RPMI8226 (cell line): ENCODE measurements at places on chromosomes 16 and 17.

DNA sequence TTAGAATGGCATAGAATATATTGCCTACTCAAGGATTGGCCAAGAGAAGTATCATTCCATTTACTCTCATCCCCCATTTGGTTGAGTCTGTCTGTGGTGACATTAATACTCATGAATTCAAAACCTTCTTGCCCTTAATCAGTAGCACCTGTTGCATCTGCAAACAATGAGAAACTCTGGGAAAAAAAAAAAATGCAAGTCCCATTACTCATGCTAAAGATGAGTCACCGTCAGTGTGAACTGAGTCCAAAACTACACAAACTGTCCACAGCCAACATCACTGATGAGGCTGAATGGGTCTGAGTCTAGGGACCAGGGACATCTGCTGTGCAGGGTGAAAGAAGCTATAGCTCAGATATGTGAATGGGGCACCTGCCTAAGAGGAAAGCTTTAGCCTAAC, 96.9 kb upstream of the ADAMTS18 start:
- DNase-seq = no peak

DNA sequence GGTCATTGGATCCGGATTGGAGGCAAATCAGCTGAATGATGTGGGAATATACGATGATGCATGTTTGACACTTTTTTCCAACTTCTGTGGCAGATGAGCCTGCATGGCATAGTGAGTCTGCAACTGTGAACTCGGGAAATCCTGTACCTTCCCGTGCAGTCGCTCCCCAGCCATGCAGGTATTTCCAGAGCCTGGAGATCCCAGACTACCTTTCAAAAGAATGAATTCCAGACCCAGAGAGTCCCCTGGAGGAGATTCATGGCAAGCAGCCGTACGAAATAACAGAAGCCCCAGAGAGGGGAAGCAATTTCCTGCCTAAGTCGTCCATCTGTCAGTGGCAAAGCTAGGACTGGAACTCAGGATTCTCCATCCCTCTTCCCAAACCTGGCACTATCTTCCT, 75.7 kb upstream of the FAM20A start:
- no peak for DNase-seq

DNA sequence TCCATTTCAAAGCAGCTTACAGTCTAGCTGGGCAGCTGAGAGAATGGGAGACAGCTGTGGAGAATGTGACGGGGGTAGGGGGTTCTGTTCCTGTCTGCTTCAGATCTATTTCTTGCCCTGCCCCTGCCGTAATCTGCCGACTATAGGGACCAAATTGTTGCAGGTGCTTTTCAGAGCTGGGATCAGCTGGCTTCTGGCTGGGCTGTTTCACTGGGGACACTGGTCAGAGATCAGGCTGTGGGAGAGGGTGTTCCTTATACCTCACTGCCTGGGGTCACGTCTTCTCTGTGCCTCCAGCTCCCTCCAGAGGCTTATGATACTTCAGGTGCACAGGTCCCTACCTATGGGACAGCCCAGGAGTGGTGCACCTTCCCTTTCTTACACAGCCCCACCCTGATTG, 514.9 kb upstream of the GOT2 start:
- peak; percentile 9 for DNase-seq

DNA sequence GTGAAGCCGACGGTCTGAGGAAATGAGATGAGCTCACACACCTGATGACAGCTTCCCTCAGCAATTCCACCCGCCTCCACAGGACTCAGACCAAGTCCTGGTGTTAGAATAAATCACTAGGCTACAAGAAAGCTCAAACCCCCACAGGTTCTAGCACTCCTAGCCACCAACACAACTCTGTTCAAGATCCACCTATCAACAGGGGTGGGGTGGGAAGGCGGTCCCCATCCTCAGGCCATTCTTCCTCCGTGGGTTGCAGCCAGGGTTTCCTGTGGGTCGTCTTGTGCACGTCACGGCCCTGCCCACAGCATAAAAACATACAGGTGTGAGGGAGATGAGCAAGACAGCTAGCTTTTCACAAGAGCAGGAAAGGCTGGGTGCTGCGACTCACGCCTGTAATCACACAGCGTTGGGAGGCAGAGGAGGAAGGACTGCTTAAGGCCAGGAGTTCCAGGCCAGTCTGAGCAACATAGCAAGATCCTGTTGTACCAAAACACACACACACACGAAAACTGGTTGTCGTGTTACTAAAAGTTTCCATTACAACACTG, 81.1 kb downstream of the ANKRD11 start:
- no peak for DNase-seq

DNA sequence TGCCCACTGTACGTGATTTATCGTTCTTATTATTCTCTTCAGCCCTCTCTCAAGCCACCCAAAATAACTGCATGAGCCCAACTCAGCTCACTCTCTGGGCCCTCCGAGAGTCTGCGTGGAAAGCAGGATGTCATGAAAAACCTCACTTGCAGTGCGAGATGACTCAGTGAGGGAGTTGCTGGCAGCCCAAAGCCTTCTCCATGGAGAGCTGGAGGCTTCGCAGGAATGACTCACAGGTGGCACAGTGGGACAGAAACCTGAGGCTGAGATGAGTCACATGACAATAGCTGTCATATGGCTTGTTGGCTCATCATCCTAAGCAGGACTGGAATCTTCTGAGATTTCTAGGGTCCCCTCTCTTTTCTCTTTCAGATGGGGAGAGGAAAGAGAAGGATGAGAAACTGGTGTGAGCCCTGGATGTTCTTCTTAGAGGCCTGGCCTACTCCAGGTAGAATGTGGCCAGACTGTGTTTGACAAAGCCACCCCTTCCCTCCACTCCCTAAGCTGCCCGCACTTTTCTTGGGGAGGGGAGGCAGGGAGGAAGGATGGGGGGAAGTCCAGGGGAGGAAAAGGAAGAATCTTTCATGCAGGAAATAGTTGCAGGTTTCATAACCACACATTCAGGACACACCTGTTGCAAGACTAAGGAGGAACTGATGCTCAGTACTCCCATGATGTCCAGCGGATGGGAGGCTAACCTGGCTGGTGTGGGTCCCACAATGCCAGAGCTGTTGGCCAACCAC, 160.6 kb upstream of the RPL38 start:
- no peak for DNase-seq

DNA sequence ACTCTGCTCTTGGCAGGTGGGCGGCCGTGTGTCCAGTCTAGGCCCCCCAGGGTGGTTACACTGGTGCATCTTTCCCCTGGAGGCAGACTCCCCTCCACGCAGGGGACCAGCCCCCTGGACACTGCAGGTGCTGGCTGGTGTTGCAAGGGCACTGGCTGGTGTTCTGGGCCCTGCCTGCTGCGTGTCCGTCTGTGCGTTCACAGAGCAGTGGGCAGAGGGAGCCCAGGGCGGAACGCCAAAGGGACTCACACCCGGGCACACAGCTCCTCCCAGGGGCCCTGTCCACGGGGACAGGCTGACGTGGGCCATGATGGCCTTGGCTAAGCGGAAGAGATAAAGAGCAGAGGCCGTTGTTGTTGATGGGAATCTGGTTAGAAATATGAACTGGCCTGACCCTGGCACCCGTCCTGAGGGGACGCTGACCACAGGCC, 27.3 kb downstream of the ACSF3 start:
- DNase-seq = no peak

- DNase-seq = no peak
Observed at GRCh38 chr17:45396496-45397205, 36.0 kb downstream of the ARHGAP27 start.

- DNase-seq = no peak
Observed at GRCh38 chr16:59410451-59410850, 676.3 kb upstream of the GOT2 start.

- no peak for DNase-seq
Observed at GRCh38 chr16:3242709-3243108, 7.8 kb upstream of the ZNF200 start.

DNA sequence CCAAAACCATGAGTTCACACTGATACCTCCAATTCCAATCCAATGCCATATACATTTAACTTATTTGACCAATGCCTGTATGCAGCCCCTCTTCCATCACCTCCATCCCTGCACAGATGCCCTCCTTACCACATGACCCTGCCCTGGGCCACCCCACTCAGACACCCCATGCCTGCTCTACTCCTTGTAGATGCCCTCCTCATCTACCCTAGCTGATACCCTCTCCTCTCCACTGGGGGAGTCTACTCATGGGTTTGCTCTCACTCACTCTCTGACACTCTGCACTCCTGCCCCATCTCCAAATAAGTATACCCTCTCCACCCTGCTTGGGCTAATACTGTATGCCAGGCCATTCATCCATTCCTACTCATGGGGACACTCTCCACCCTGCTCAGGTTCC, 16.0 kb upstream of the CMTM4 start:
- no peak for DNase-seq

DNA sequence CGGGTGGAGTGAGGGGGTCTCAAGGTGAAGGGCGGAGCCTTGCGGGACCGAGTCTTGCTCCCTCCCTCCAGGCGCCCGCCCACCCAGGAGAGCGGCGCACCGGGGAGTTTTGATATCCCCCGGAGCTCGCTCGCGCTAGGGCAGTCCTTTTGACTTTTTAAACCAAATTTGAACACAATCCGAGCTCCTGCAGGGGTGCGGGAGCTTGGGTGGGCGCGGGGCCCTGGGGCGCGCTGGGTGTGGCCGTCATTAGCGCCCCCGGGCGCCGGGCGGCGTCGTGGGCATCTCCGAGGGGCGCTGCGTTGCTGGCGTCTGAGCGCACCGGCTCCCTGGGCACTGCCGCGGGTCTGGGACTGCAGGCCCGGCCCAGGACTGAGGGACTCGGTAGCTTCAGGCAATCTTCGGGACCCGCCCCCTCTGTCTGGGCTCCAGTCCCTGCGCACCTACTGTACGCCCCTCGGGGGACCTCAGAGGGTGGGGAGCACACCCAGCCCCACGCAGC, 10.9 kb downstream of the MAF start:
- no peak for DNase-seq

GRCh38 chr17:56583772-56584171, 9.7 kb upstream of the NOG start:
- DNase-seq = no peak

DNA sequence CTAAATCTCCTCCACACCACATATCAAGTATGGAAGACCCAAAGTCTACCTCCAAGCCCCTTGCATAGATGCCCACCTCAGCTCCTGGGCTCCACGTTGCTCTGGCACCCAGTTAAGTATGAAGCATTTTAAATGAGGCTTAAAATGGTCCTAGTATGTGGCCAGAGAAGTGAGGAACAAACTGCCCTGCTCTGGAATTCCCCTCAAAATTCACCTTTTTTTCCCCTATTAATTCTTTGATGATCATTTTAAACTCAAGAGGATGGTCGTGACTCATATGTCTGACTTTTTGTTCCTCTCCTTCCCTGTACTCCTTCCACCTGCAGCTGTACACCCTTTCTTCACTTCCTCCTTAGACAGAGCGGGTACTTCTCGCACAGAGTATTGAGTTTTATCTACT, 234.5 kb upstream of the MYOCD start:
- no peak for DNase-seq

DNA sequence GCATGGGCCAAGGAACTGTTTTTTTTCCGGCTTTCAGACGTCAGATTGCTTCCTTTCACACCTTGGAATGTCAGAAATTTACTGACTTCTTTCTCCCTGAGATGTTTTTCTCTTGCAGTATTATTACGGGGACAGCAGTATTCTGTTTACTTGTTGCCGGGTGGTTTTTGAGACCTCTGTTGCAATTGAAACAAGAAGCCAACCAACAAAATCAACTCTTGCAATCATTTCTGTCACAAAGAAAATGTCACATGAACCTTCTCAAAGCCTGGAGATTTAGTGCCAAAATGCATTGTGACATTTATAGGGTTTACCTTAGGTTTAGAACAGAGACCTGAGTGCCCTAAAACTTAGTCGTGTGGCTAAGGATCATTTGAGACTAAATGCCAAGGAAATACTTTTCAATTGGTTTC, 174.3 kb downstream of the MAP2K6 start:
- no peak for DNase-seq

DNA sequence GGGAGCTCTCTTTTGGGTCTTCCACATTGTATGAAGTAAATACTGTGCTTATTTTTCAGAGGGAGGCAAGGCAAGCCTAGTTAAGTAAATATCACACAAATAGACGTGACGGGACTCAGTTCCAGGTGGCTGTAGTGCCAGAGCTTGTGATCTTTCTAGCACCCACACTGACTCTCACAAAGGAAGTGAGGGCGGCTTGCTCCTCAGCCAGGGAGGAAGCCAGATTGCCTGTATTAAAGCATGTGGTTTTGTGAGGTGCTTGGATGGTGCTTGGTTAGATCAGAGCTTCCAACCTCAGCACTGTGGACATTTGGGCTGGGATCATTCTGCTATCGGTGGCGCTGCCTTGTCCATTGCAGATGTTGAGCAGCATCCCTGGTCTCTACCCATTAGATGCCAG, 80.1 kb downstream of the VAT1L start:
- no peak for DNase-seq

DNA sequence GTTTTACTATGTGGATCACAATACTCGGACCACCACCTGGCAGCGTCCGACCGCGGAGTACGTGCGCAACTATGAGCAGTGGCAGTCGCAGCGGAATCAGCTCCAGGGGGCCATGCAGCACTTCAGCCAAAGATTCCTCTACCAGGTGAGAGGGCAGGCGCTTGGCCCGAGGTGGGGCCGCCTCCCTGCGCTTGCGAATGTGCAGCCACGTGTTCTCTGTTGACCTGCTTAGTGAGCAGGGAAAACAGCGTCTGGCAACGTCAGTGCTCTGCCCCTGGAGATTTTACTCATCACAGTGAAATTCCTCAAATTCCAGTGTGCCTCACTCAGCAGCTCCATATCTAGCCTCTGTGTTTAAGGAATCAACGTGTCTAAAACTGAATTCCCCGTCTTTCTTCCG, 33.4 kb upstream of the CLEC18A start:
- no peak for DNase-seq
